Fibroblast of skin of scalp (primary cell): ENCODE measurements at places on chromosomes 6 and 20.
A peak's percentile ranks its signal among the peaks of the same experiment; 100 is the strongest.

DNA sequence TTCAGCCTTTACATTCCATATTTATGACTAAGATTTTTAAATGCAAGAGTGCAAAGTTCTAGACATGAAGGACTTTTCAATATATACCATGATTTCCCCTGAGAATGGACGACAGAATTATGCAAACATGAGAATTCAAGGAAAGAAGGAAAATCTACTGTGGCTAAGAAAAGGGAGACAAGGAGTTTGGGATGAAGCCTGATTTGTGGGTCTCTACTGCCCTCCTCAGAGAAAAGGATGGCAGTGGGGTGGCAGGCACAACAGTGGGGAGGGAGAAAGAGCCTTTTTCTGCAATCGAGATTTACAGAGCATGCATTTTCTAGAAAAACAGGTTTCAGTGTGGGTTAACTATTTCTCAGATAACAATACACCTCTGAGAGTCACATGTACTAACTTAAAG is 466.9 kb upstream of the NRSN1 start:
- peak; percentile 45 for DNase-seq

GRCh38 chr20:15610787-15611186 is 962.5 kb downstream of the KIF16B start:
- no peak for DNase-seq

- DNase-seq, result no peak
These were observed 26.8 kb downstream of the RALGAPA2 start for GRCh38 chr20:20685635-20686034.

GRCh38 chr6:104019075-104019753 is 840.5 kb downstream of the HACE1 start:
- DNase-seq, result no peak

- DNase-seq, result no peak
These were observed 162.4 kb downstream of the ID4 start for GRCh38 chr6:19999319-20000191.

DNA sequence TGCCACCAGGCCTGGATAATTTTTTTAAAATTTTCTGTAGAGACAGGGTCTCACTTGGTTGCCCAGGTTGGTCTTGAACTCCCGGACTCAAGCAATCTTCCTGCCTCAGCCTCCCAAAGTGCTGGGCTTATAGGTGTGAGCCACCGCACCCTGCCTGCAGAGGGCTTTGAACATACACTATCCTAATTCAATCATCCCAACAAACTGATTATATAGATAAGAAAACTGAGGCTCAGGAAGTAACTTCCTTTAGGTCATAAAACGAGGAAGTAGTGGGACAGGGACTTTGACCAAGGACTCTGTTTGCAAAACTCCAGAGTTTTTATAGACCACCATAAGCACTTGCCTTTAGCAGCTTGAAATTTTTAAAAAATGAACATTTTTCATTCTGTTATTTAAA is 5.0 kb upstream of the BANF2 start:
- DNase-seq, result no peak

GRCh38 chr20:58179083-58179431 is 49.4 kb downstream of the ANKRD60 start:
- no peak for DNase-seq

DNA sequence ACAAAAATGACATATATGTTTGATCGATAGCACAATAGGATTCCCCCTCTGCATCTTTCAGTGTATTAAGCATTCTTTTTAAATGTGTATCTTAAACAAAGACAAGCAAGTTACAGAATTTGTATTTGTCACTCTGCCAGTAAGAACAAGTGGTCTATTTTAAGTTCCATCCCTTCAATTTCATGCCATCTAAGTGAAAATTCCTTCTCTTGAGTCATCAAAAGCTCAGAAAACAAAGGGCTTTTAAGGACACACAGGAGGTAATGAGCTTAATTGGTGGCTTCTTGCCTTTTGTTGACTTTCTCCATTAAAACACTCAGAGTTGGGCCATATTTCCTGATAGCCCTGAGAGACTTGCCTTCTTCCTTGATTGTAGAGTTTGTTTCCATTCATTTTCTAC is 547.8 kb downstream of the TENT5A start:
- peak; percentile 45 for DNase-seq

DNA sequence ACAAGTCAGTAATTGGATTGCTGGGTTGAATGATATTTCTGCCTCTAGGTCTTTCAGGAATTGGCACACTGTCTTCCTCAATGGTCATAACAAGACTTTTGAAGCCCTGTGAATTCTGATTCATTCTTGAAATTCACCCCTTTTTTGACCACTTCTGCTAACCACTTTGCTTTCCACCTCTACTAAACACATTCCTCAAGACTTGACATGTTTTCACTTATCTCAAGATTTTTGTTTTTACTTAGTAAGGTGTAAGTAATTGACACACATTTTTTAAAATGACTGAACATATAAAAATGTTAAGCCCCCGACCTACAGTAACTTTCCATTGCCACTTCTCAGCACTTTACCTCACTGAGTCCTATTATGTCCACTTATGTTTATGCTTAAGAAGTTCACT is 239.1 kb downstream of the GRM1 start:
- no peak for DNase-seq

- DNase-seq, result no peak
These were observed 79.0 kb downstream of the ADTRP start for GRCh38 chr6:11699576-11699975.

DNA sequence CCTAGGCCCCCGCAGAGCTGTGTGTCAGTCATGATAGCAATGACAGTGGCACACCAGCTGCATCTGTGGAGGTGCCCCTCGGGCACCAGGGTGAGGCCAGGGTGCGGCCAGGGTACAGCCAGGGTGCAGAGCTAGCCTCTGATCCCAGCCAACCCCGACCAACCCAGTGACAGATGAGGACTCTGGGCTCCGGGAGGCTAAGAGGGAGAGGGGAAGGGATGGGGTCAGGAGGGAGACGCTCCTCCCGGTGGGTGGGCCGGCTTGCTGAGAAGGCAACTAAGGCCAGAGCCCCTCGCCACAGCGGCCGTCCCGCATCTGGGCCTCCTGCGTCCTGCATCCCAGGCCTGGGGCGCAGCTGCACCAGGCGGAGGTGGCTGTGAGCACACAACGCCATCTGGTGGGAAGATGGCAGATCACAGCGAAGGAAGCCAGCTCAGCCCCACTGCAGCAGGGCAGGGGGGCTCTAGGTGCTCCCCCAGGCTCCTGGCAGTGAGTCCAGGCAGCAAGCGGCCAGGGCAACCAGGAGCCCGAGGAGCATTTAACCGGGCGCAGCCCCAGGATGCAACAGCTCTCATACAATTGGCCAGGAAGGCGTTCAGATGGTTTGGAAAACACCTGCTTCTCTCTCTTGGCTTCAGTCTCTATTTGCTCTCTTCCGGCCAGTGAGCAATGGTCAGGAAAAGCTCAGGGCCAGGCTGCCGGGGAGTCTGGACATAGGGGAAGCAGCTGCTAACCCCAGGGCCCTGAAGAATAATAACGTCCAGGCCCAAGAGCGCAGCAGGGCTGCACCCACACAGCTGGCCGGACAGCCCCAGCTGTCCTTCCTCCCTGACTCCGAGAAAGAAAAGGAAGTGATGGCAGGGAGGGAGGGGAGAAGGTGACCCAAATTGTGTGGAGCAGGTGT is 169.4 kb downstream of the TAF4 start:
- DNase-seq, result peak; percentile 51

DNA sequence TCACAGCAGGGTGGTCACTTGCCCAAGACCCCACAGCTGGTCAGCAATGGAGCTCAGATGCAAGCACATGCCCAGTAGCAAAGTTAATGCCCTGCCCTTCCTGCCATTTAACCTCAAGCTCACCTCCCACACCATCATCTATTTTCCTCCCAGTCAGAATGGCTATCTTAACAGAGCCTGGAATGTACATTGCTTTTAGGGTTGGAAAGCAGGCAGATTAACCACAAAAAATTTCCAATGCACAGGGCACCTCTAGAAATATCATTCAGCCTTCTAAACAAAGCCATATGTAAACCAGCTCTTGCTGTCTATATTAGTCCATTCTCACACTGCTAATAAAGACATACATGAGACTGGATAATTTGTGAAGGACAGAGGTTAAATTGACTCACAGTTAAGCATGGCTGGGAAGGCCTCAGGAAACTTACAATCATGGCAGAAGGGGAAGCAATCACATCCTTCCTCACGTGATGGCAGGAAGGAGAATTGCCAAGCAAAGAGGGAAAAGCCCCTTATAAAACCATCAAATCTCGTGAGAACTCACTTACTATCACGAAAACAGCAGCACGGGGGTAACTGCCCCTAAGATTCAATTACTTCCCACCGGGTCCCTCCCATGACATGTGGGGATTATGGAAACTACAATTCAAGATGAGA is 106.9 kb downstream of the FYN start:
- peak; percentile 88 for DNase-seq

DNA sequence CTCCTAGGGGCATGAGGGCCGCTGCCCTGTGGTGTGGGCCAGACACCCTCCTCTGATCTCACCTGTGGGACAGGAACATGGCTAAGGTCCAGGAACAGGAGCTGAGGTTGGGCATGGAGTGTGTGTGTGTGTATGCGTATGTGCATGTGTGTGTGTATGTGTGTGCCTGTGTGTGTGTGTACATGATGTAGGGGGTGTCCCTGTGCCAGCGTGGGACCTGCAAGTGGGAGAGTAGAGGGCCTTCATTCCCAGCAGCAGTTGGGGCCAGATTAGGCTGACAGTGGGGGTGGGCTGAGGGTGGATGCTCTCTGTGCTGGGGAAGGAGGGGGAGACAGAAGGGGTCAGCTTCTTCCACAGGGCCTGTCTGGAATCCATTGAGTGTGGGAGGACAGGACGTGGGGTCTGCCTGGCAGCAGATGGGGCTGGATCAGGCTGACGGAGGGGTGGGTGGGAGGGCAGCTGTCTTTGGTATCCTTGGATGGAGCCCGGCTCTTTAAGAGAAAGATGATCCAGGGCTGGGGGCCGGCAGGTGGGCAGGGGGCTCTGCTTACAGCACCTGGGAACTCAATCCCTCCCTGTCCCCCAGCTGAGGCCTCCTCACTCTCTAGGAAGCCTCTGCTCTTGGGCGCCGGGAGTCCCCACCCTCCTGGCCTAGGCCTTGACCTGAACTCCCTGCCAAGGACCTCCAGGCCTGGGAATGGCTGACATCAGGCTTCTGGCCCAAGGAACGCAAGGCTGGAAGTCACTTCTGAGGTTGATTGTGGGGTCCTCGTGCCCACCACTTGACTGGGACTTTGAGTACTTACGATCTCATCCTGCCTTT is 44.0 kb downstream of the SPDEF start:
- no peak for DNase-seq
